ENCODE measurements at places on chromosomes 13 and 19. TPM values are rescaled to one million over a fixed set of nuclear protein-coding genes. Genes with fewer than 3 reads are reported as not detected.

Gene JUNB
- total RNA-seq, result 71.3 TPM

Gene DNMT1
- total RNA-seq, result 56.5 TPM

Gene IL4I1
- not detected for total RNA-seq

Gene CEACAM3
- not detected for total RNA-seq

DNA sequence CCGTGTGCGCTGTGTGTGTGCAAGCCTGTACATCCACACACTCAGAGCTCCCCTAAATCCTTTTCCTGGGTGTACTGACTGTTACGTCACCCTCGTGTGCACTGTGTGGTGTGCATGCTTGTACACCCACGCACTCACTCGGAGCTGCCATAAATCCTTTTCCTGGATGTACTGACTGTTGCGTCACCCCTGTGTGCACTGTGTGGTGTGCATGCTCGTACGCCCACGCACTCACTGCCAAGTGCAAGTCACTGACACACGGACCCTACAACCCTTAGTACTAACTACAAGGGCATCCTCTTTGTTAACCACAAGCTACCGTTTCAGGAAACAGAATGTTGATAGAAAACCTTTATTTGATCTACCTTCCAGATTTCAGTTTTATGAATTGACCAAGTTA is 983.4 kb downstream of the EFNB2 start:
- DNase-seq, result no peak

- peak; percentile 99 for DNase-seq
Measured at GRCh38 chr19:16702123-16702522, 17.5 kb upstream of the NWD1 start.

DNA sequence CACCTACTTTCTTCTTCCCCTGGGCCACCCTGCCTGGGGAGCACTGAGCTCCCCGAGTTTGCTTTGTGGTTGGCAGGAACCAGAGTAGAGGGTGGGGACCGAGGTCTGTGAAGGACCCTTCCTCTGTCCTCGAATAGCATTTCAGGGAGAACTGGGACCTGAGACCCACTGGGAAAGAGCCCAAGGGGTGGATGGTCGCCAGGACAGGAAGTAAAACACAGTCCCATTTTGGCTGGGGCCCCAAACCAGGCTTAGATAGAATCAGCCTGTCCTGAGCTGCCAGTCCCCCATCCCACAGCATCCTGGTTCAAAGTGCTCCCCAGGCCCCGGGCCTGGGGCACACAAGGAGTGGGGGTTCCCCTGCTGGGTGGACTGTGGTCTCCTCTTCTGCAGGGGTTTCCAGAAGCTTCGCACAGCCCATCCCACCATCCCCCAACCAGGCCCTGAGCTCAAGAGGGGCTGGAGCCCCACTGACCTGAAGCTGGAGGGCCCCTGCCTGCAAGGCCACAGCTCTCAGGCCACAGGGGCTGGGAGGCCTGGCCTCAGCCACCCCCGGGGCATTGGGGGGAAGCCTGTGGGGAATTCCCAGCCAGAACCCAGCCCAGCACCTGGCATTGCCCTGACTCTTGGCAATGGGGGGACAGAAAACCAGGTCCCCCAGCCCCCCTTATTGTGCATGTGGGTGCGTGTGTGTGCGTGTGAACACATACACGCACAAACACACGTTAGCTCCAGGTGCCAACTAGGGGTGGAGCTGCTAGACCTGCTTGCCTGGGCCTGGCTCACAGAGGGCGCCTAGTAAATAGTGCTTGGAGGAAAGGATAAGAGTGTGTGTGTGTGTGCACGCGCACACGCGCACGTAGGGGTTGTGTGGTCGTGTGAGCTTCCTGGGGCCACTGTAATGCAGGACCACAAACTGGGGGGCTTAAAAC is 995 bp upstream of the MKNK2 start:
- no peak for DNase-seq

GRCh38 chr13:74158571-74159352 is 24.6 kb upstream of the KLF12 start:
- DNase-seq, result no peak

GRCh38 chr13:46016216-46016615 is 36.3 kb downstream of the ZC3H13 start:
- DNase-seq, result no peak

GRCh38 chr13:113446488-113446854 is 6.8 kb downstream of the ADPRHL1 start:
- DNase-seq, result no peak

DNA sequence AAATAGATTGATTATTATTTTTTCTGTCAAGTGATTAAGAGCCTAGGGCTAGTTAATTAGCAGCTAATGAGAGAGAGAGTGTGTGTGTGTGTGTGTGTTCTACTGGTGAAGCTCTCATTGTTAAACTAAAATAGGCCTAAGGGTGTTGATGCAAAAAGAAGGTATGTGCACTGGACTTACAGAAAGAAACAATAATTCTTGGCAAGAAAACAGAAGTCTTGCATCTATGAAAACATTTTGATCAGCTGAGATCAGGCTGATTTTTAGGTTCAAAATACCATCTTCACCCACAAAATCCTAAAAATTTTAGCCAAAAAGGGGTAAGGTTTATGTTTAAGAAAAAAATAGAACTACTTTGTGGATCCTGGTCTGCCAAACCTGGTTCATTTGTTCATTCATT is 106.5 kb downstream of the POSTN start:
- no peak for DNase-seq

DNA sequence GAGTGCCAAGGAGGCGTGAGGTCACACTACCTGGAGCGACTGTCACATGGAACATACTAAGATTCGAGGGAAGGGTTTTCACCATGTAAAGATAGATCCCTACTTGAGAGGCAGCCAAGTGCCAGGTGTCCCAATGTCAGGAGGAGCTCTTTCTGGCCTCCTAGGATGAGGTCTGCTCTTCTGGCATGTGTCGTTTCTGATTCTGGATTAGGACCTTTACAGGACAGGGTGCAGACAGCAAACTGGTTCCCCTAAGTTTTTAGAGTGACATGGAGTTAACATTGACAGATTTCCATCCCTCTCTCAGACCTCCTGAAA is 75.3 kb downstream of the ZNF536 start:
- no peak for DNase-seq

DNA sequence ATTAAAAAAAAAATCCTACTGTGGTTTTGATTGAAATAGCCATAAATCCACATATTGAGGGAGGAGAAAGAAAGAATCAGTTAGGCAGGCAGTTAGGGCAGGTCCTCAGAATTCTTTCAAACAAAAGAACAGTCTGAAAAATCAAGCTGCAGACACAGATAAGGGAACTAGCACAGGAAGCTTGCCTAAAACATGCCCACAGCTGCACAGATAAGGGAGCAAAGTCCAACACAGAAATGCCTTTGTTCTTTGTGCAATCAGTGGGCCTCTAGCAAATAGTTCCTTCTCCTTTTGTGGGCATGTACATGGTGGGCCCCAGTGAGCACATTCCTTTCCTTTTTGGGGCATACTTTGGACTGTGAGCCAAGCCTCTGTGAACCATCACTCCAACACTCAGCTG is 42.7 kb downstream of the UTP14C start:
- no peak for DNase-seq

DNA sequence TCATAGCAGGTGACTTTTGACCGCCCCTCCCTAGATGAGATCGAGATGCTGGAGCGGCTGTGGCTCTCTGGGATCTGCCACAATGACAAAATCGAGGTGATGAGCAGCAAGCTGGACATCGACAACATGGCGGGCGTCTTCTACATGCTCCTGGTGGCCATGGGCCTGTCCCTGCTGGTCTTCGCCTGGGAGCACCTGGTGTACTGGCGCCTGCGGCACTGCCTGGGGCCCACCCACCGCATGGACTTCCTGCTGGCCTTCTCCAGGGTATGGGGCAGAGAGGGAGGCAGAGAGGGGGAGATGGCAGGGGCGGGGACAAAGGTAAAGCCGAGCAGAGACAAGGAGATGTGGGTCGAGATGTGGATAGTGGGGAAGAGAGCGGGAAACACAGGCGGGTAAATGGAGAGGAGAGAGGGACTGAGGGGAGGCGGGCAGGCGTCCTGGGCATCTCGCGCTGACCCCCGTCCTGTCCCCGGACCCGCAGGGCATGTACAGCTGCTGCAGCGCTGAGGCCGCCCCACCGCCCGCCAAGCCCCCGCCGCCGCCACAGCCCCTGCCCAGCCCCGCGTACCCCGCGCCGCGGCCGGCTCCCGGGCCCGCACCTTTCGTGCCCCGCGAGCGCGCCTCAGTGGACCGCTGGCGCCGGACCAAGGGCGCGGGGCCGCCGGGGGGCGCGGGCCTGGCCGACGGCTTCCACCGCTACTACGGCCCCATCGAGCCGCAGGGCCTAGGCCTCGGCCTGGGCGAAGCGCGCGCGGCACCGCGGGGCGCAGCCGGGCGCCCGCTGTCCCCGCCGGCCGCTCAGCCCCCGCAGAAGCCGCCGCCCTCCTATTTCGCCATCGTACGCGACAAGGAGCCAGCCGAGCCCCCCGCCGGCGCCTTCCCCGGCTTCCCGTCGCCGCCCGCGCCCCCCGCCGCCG is 3.4 kb upstream of the GRWD1 start:
- DNase-seq, result no peak

DNA sequence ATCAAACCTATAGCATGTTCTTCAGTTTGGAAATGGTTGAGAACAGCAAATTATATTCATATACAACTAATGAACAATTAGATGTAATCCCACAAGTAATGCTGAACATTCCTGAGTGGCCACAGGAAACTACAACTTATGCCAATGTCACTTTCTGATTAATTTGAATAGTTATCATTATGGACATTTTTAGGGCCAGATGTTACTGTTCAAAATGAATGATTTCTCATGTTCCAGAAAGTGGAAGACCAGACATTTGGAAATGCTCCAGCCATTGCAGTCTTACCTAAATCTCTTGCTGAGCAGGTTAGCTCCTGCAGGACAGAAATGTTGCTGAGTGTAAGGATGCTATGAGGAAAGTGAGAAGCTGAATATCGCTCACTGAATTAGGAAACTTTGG is 819.8 kb downstream of the PCDH9 start:
- DNase-seq, result no peak

GRCh38 chr13:33531484-33531883 is 245.9 kb upstream of the STARD13 start:
- no peak for DNase-seq

DNA sequence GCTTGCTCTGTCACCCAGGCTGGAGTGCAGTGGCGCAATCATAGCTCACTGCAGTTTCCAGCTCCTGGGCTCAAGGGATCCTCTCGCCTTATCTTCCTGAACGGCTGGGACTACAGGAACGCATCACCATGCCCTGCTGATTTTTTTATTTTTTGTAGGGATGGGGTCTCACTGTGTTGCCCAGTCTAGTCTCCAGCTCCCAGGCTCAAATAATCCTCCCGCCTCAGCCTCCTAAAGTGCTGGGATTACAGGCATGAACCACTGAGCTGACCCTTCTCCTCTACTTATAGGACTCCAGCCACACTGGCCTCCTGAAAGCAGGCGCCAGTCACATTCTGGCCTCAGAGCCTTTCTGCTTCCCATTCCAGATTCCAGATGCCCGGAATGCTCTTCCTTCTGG is 10.5 kb downstream of the DACT3 start:
- DNase-seq, result no peak

DNA sequence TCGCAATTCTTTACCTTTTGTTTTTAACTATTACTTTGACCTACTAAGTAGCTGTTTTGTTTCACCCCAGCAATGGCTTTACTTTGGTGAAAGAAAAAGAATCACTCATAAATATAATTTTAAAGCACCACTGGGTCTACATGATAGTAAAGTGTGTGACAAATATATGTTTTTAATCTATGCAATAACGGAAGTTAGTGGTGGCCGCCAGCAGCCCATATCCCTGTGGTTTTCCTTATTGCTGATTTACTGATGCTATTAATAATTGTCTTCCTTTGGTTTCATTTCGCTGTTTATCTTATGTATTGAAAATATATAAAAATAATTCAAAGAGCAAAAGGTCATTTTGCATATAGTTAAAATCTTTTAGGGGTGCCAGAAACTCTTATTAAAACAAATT is 491.3 kb downstream of the DIAPH3 start:
- DNase-seq, result no peak

DNA sequence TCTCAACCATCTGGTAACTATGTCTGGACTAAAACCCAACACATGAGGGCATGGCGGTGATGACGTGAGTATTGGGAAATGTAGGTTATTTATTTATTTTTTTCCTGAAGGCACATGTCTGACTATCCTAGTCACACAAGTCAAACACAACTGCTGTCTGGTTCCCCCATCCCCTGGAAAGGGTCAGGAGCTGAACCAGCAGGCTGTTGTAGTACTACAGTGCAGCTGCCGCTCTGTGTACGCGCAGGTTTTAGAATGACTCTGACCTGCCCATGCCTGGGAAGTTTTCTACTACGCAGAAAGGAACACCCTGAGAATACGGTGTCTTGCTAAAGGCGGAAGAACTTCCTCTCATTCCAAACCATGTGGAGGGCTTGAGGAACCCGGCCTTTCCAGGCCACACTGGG is 1.2 kb downstream of the SLC7A1 start:
- peak; percentile 50 for DNase-seq

- no peak for DNase-seq
Measured at GRCh38 chr13:114225610-114226009, 9.1 kb upstream of the CDC16 start.

DNA sequence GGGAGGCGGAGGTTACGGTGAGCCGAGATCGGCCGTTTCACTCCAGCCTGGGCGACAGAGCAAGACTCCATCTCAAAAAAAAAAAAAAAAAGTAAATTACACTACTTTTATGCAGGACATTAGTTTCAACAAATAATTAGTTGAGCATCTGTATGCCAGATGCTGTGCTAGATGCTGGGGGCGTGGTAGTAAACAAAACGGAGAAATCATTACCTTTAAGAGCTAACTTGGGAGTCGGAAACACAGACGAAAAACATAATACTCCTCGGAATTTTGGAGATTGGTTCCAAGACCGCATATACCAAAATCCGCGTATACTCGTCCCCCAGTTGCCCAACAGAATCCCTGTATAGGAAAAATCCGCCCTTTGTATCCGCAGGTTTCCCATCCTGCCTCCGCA is 1.3 kb upstream of the DUS3L start:
- DNase-seq, result no peak

- DNase-seq, result no peak
Measured at GRCh38 chr13:102400675-102401145, 1.1 kb downstream of the FGF14 start.

DNA sequence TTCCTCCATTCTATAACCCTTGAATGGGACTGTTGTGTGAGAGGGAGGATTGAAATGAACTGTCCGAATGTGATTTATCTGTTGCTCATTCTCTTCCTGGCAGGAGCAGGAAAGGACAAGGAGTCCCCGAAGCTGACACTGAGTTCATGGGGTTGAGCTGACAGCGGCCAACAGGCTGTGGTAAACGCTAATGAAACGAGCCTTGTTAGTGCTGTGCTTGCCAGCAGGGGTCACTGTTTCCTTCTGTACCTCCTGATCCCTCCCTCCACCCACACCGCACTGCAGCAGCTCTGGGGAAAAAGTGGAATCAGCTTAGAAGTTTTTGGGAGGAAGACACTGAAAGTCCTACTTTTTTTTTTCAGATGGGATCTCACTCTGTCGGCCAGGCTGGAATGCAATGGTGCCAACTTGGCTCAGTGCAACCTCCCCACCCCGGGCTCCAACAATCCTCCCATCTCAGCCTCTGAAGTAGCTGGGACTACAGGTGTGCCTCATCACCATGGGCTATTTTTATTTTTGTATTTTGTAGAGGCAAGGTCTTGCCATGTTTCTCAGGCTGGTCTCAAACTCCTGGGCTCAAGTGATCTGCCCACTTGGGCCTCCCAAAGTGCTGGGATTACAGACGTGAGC is 6.7 kb upstream of the ZNF761 start:
- peak; percentile 58 for DNase-seq

- DNase-seq, result no peak
Measured at GRCh38 chr13:25252225-25252624, 35.1 kb downstream of the MTMR6 start.
